ENCODE measurements at places on chromosomes 7 and 10. TPM values are rescaled to one million over a fixed set of nuclear protein-coding genes. Genes with fewer than 3 reads are reported as not detected.

DNA sequence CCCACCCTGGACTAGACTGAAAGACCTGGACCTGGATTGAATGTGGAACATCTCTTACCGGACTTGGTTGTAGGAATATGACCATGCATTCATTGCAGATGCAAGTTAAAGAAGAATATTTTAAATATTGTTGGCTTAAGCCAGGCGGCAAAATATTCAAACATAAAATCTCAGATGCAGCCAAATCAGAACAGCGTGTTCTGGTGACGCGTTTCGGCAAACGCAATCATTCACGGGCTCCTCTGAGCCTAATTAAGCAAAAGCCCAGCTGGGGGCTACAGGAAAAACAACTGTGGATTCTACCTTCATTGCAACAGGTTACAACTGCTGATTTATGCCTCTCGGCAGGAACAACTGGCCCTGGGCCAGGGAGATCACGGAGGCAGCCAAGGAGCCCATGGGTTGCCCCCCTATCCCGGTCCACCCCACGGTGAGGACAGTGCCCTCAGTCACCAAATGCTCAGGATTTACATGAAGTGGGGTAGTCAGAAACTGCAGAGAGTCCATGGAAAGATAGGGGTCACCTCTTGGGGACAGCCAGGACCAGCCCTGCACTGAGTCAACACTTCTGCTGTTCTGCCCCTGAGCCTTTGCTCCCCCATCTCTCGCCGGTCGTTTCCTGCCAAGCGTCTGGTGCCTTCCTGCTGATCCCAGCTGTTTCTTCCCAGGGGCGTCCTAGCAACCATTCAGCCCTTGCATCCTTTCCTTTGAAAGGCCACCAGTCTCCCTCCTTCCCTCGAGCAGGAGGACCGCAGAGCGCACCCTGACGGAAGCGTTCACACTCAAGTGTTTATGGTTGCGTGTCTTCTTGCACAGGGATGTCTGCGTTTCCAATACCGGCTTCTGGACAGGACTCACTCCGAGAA lies 64.4 kb upstream of the SFMBT2 start:
- no peak overlapping the region for H3K4me3 ChIP-seq
- H3K27ac ChIP-seq, result no peak overlapping the region
- H3K4me1 ChIP-seq, result peaks cover 40% of the 10 kb centered on the region
- H3K36me3 ChIP-seq, result no peaks in the 10 kb centered on the region

GRCh38 chr10:34156781-34157425 lies 658.2 kb downstream of the PARD3 start:
- no peaks in the 10 kb centered on the region for H3K36me3 ChIP-seq
- no peak overlapping the region for H3K27ac ChIP-seq
- no peak overlapping the region for H3K4me3 ChIP-seq
- no peak for DNase-seq

GRCh38 chr10:106873770-106874603 lies 290.5 kb downstream of the SORCS1 start:
- H3K4me1 ChIP-seq, result no peaks in the 10 kb centered on the region
- no peak overlapping the region for H3K4me3 ChIP-seq
- no peaks in the 10 kb centered on the region for H3K27me3 ChIP-seq
- DNase-seq, result no peak
- H3K36me3 ChIP-seq, result no peaks in the 10 kb centered on the region

GRCh38 chr7:66269978-66270377 lies 64.8 kb downstream of the TPST1 start:
- H3K27me3 ChIP-seq, result no peaks in the 10 kb centered on the region
- no peaks in the 10 kb centered on the region for H3K36me3 ChIP-seq
- no peaks in the 10 kb centered on the region for H3K4me1 ChIP-seq
- DNase-seq, result no peak
- H3K27ac ChIP-seq, result no peak overlapping the region
- H3K4me3 ChIP-seq, result no peak overlapping the region

GRCh38 chr7:685540-685939 lies 41.0 kb upstream of the DNAAF5 start:
- no peaks in the 10 kb centered on the region for H3K27me3 ChIP-seq
- DNase-seq, result no peak
- no peaks in the 10 kb centered on the region for H3K4me1 ChIP-seq
- H3K4me3 ChIP-seq, result no peak overlapping the region
- no peak overlapping the region for H3K27ac ChIP-seq

DNA sequence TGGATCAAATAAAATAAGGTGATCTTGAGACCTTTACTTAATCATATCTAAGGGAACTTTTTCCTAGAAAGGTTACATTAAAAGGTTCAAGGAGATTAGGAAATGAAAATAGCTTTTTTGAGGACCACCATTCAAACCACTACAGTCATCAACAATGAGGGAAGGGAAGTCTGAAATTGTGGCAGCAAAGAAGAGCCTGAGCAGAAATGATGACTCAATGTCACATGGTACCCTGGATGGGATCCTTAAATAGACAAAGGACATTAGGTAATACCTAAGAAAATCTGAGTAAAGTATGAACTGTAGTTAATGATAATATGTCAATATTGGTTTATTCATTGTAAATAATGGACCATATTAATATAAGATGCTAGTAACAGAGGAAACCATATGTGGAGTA lies 236.0 kb downstream of the SEMA3D start:
- no peaks in the 10 kb centered on the region for H3K4me1 ChIP-seq
- H3K27me3 ChIP-seq, result no peaks in the 10 kb centered on the region
- no peak overlapping the region for H3K27ac ChIP-seq
- no peak overlapping the region for H3K4me3 ChIP-seq
- no peak for DNase-seq

DNA sequence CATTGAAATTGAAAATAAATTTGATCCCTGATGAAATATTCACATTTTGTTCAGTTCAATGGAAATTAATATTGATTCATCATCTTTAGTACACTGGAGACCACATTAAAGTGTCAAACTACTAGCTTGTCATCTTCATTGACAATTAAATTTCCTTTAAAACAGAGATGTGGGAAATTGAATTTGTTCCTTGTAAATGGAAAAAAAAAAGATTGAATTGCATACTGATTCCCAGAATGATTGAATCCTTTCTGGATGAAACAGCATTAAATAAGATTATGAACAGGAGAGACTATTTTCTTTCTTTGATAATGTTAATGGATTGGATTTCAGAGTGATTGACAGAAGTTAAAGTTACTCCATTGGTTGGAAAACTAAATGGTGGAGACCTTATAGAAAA lies 241.3 kb upstream of the CNTNAP2 start:
- no peak for DNase-seq
- H3K27me3 ChIP-seq, result no peaks in the 10 kb centered on the region
- H3K36me3 ChIP-seq, result no peaks in the 10 kb centered on the region
- H3K4me3 ChIP-seq, result no peak overlapping the region
- H3K27ac ChIP-seq, result no peak overlapping the region

- no peaks in the 10 kb centered on the region for H3K4me1 ChIP-seq
- H3K27ac ChIP-seq, result no peak overlapping the region
- DNase-seq, result no peak
- H3K4me3 ChIP-seq, result no peak overlapping the region
Observed at GRCh38 chr7:86863452-86863851, 196.0 kb downstream of the ELAPOR2 start.

GRCh38 chr10:80154978-80155695 lies 22.6 kb downstream of the PLAC9 start:
- H3K27me3 ChIP-seq, result no peaks in the 10 kb centered on the region
- no peak overlapping the region for H3K27ac ChIP-seq
- no peak for DNase-seq
- H3K4me1 ChIP-seq, result no peaks in the 10 kb centered on the region

DNA sequence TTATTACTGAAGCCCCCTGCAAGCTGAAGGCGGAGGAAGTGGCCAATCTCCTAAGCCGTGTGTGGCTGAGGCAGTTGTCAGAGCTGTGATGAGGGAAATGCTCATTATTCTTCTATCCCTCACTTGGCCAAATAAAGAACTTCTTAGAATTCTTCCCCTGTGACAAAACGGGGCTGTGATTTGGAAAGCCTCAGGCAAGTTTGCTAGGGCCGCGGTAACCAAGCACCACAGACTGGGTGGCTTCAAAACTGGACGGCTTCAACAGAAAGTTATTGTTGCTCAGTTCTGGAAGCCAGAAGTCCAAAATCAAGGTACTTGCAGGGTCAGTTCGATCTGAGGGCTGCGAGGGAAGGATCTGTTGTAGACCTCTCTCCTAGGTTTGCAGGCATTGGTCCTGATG lies 72.3 kb upstream of the STEAP1B start:
- H3K4me3 ChIP-seq, result no peak overlapping the region
- no peak for DNase-seq
- no peaks in the 10 kb centered on the region for H3K36me3 ChIP-seq
- H3K27me3 ChIP-seq, result peaks cover 8% of the 10 kb centered on the region

DNA sequence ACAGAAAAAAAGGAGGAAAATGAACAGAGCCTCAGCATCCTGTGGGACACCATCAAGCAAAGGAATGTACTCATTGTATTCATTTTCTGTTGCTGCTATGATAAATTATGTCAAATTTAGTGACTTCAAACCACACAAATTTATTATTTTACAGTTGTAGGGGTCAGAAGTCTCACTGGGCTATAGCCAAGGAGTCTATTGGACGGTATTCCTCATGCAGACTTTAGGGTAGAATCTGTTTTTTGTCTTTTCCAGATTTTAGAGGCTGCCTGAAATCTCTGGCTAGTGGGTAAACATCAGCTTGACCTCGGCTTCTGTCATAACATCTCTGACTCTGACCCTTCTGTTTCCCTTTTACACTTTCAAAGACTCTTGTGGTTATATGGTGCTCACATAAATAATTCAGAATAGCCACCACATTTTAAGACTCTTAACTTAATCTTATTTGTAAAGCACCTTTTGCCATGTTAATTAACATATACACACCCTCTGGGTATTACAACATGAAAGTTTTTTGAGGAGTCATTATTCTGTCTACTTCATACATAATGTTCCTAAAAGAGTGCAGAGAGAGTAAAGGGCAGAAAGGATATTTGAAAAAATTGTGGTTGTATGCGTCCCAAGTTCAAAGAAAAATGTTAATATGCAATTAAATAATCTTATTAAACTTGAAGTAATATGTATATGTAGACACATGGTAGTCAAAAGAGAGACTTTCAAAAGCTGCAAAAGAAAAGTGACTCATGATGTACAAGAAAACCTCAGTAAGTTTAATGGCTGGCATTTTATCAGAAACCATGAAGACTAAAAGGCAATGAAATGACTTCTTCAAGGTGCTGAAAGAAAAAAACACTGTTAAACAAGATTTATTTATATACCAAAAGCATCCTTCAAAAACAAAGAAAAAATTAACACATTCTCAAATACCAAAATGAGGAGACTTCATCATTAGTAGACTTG lies 70.8 kb upstream of the MEOX2 start:
- H3K36me3 ChIP-seq, result no peaks in the 10 kb centered on the region
- no peak overlapping the region for H3K4me3 ChIP-seq
- H3K27ac ChIP-seq, result no peak overlapping the region
- H3K4me1 ChIP-seq, result no peaks in the 10 kb centered on the region

DNA sequence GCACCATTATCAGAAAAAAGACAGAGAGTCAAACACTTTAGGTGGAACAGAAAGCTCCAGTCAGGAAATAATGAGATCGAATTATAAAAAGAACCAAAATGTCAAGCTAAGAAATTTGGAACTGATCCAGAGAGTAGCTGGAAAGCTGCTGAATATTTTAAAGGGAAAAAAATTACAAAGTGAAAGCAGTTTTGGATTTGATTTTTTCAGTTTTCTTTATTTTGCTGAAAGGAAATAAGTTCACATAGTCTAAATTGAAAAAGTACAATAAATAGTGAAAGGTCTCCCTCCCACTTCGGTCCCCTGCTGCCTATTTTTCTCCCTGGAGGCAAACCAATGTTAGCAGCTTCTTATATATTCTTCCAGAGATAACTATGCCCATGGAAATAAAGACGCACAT lies 11.3 kb upstream of the TOMM7 start:
- no peak for DNase-seq
- no peak overlapping the region for H3K27ac ChIP-seq
- no peaks in the 10 kb centered on the region for H3K4me1 ChIP-seq
- H3K27me3 ChIP-seq, result peaks cover 8% of the 10 kb centered on the region
- no peak overlapping the region for H3K4me3 ChIP-seq

GRCh38 chr10:86345296-86345858 lies 21.2 kb downstream of the GRID1 start:
- H3K4me3 ChIP-seq, result no peak overlapping the region
- H3K36me3 ChIP-seq, result no peaks in the 10 kb centered on the region
- H3K4me1 ChIP-seq, result no peaks in the 10 kb centered on the region
- H3K27me3 ChIP-seq, result no peaks in the 10 kb centered on the region
- H3K27ac ChIP-seq, result no peak overlapping the region
- no peak for DNase-seq

DNA sequence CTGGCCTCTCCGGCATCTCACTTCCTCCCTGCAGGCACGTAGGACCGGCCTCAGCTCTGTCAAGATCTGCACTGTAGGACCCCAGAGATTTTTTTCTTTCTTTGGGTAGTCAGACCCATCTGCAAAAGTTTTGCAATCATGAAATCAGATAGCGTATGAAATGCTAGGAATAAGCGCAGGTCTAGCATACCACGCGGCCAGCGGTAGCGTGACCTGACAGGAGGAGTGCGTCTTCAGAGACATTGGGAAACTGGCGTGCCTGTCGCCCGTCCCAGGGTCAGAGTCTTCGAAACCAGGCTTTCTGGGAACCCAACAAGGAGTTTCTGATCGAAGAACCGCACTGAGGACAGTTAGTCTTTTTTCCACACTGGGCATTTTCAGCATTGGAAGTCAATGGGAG lies 100.9 kb upstream of the SH2B2 start:
- no peaks in the 10 kb centered on the region for H3K4me1 ChIP-seq
- H3K36me3 ChIP-seq, result peaks cover 7% of the 10 kb centered on the region
- H3K27me3 ChIP-seq, result no peaks in the 10 kb centered on the region
- DNase-seq, result no peak
- H3K4me3 ChIP-seq, result no peak overlapping the region
- H3K27ac ChIP-seq, result no peak overlapping the region

GRCh38 chr10:43820663-43821062 lies 172.0 kb upstream of the ZNF32 start:
- peaks cover 15% of the 10 kb centered on the region for H3K4me1 ChIP-seq
- DNase-seq, result no peak
- H3K4me3 ChIP-seq, result no peak overlapping the region
- no peaks in the 10 kb centered on the region for H3K36me3 ChIP-seq
- no peaks in the 10 kb centered on the region for H3K27me3 ChIP-seq

- H3K4me1 ChIP-seq, result no peaks in the 10 kb centered on the region
- no peaks in the 10 kb centered on the region for H3K36me3 ChIP-seq
- H3K27ac ChIP-seq, result no peak overlapping the region
- no peaks in the 10 kb centered on the region for H3K27me3 ChIP-seq
Observed at GRCh38 chr10:126119599-126119998, 223.2 kb downstream of the FANK1 start.

DNA sequence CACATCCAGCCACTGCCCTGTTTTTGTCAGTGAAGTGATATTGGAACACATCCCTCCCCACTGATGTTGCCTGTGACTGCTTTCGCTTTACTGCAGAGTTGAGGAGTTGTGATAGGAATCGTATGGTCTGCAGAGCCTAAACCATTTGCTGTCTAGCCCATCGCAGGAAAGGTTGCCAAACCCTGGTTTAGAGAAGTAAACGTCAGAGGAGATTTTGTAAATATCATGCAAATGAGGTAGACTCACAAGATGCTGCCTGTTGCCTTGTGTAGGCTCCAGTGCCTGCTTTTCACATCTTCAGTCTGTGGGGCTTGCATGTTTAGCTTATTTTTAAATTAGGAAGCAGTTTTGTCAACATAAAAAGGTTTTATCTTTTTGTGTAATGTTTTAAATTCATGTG lies 107.1 kb downstream of the TRRAP start:
- H3K27me3 ChIP-seq, result no peaks in the 10 kb centered on the region
- no peak overlapping the region for H3K27ac ChIP-seq

Gene KCNIP2
- total RNA-seq, result 1.6 TPM

Gene SFR1
- 12.9 TPM for total RNA-seq

Gene VAX1
- not detected for total RNA-seq

Gene FFAR4
- total RNA-seq, result not detected

Gene MACC1
- 1.0 TPM for total RNA-seq

Gene ADIRF
- not detected for total RNA-seq

Gene TRIM73
- 28.2 TPM for total RNA-seq

Gene ERLIN1
- 6.2 TPM for total RNA-seq

Gene TMEM26
- not detected for total RNA-seq

Gene SMO
- 0.12 TPM for total RNA-seq

All from CD4-positive, CD25-positive, alpha-beta regulatory T cell (primary cell).